MCF 10A (cell line): ENCODE measurements at places on chromosomes 4 and X.

- DNase-seq = no peak
These were observed 1544.6 kb downstream of the C4orf33 start for GRCh38 chr4:130640592-130640991.

GRCh38 chr4:16807355-16807754, 91.1 kb downstream of the LDB2 start:
- no peak for DNase-seq

DNA sequence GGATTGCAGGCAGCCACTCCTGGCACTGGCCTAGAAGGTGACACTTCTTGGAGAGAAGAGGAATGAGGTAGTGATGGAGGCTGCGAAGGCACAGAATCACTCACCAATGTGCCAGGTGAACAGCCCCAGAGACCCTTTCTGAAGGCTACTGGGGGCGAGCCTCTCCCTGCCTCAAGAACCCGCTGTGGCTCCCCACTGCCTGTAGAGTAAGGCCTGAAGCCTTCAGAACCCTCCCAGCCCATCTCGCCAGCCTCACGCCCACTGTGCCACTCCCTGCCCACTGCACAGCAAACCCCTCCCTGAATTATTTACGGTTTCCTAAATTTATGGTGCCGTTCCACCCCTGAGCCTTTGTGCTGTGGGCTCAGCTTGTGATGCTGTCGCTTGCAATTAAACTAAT, 24.2 kb upstream of the SORCS2 start:
- DNase-seq = no peak

DNA sequence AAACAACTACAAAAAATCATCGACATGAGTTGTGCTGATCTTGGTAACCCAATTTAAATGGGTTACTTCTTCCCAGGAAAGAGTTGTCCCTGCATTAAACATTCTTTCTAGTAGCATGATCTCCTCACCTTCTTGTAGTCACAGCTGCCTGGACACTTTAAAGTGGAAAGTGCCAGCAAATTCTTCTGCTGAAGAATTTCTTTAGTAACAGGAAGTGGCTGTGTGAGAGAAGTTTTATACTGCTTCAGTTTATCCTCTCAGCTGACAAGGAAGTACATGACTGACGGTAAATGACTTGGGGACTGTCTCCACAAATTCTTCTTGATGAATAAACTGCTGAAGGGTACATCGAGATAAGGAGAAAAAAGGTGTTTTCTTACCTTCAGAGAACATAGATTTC, 18.2 kb upstream of the TNIP3 start:
- DNase-seq = no peak

DNA sequence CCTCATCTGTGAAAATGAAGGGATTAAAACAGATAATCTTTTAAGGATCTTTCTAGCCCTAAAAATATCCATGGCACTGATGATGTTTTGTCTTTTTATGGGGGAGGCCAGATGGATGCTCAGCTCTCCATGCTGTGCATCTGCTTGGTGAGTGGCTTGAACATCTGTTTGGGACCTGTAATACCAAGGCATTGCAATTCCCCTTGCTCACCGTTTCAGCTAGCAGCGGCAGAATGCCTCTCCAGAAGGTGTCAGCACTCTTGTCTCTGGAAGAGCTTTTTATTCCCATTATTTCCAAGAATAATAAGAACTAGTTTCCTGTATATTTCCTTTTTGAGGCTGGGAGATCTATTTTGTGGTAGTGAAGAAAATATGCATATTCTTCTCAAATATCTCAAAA, 151.9 kb upstream of the ANK2 start:
- no peak for DNase-seq

- DNase-seq = no peak
These were observed 159.2 kb upstream of the FAM241A start for GRCh38 chr4:111986095-111986494.

- DNase-seq = no peak
These were observed 207.1 kb upstream of the NHS start for GRCh38 chrX:17167915-17168314.

GRCh38 chrX:44025555-44025954, 52.4 kb upstream of the NDP start:
- no peak for DNase-seq

DNA sequence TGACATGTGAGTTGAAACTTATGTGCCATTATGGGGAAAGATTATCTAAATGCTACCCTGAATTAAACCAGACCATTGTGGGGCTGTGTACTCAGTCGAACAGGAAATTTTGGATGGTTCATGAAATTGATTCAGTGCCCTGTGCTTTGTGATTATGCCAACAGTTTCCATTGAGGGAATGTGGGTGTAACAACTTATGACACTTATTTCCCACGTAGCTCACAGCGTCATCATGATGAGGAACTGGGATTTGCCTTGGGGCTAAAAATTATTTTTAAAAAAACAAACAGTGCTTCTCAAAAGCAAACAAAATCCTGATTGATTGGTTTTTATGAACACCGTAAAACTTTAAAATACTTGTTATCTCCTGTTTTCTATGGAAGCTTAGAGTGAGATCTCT, 8.3 kb upstream of the CLTRN start:
- no peak for DNase-seq

DNA sequence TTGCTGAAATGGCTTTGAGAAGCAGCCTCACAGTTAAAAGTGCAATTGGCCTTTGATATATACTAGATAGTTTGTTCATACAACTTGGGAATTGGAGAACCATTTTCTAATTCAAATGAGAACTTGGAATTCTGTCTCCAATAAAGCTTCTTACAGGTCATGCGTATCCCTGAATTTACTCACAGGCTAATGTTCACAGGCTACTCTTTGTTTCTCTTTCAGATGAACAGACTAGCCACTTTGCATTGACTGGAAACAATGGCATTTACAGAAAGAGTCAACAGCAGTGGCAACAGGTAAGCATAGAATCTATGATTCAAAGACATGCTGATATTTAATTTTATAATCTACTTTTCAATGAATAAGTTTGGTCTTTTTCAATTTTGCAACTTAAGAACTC, 13.5 kb downstream of the AFF1 start:
- no peak for DNase-seq

- DNase-seq = peak; percentile 13
These were observed 45.0 kb downstream of the TET2 start for GRCh38 chr4:105191621-105192210.

GRCh38 chrX:37942170-37942569, 64.2 kb upstream of the SYTL5 start:
- no peak for DNase-seq
